Brain microvascular endothelial cell (primary cell): ENCODE measurements at places on chromosomes 3 and 15.

DNA sequence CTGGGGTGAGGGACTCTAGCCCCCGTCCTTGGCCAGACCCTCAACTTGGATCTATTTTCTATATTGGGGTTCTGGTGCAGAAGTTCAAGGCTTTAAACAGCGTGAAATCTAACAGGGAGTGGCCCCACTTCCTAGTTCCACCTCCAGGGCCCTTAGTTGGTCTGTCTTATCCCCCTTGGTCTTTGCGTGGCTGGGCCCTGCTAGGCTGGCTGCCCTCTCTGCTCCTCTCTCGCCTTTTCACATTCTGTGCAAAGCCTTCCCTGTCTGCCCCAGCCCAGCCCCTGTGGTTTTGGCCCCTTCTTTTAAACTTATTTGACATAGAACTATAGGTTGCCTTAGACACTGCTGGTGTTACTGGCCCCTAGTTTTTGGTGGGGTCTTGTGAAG, 5.6 kb downstream of the PPCDC start:
- DNase-seq, result no peak

DNA sequence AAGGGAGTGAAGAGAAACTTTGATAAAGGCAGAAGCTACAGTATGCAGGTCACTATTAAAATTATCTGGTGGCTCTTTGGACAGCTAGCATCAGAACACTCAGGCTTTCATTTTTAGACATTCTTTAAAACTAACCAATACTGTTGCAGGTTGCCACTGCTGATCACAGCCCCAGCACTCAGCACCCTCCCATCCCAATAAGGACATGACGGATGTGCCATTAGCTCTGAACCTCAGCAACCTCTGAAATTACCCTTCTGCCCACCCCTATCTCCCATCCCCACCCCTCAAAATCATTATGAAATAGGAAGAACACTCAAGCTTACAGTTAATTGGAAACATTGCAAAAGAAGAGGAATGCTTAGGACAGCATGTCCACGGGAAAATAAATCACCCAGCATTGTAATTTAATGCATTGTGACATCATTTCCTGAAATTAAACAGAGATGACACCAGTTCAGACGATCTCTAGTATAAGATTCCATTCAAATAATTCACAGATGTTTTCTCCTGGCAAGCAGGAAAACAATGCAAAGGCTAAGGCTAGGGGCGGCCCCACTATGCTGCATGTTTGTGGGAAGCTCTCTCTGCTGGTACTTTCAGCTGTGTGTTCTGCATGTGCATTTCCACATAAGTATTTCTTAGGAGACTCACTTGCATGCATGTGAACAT, 71.6 kb downstream of the MEIS2 start:
- DNase-seq, result no peak

GRCh38 chr3:183500319-183500718, 55.2 kb downstream of the KLHL6 start:
- no peak for DNase-seq

- DNase-seq, result no peak
Measured at GRCh38 chr3:15174953-15175352, 31.1 kb upstream of the CAPN7 start.
